ENCODE measurements at places on chromosomes 1 and 21.
A peak's percentile ranks its signal among the peaks of the same experiment; 100 is the strongest.

GRCh38 chr21:28127175-28127785, 865.4 kb downstream of the LTN1 start:
- DNase-seq: no peak

DNA sequence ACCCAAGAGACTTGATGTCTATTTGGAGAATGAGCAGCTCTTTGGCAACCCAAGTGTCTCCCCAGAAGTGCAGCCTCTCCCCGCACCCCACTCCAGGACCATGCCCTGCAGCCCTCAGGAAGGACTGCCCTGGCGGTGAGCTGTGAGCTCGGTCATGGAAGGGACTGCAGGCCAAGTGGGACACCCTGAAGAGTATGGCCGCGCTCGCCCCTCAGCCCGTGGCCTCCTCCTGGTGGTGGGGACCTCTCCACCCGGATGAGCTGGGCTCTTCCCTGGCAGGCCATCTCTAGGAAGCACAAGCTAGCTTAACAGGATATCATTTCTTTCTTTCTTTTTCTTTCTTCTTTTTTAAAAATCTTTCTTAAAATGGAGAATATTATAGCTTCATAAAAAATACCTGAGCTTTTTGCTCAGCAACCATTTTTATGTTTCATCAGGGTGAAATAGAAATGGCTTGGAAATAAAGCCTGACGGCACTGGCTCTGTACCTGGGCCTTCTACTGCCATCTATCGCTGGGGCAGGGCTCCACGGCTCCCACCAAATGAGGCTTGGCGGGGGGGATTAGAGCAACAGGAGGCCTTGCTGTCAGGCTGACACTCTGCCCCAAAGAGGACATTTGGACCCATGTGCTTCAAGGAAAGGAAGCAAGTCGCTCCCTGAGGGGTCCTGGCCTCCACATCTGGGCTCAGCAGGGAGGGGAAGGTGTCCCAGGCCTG, 296.2 kb upstream of the VAMP3 start:
- no peak for DNase-seq

- no peak for DNase-seq
Observed at GRCh38 chr1:10969971-10970332, 42.5 kb upstream of the TARDBP start.

- DNase-seq: no peak
Observed at GRCh38 chr21:24895885-24896734, 711.2 kb downstream of the MRPL39 start.

- no peak for DNase-seq
Observed at GRCh38 chr1:64171246-64171645, 32.2 kb upstream of the UBE2U start.

DNA sequence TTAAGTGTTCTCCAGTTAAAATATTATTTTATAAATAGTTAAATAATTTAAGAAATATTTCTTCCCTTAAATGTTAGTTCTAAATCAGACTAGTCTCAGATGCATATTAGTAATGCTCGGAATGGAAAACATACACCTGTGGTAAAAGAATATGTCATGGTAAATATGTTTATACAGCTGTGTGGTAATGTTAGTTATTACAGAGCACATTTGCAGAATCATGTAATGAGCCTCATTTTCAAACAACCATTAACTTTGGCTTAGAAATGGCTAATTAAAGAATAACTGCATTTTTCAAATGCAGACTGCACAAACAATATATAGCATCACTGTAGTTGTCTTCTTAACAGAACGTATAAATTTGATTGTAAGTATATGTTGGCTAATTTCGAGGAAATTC, 90.3 kb downstream of the DISP1 start:
- DNase-seq: peak; percentile 92

DNA sequence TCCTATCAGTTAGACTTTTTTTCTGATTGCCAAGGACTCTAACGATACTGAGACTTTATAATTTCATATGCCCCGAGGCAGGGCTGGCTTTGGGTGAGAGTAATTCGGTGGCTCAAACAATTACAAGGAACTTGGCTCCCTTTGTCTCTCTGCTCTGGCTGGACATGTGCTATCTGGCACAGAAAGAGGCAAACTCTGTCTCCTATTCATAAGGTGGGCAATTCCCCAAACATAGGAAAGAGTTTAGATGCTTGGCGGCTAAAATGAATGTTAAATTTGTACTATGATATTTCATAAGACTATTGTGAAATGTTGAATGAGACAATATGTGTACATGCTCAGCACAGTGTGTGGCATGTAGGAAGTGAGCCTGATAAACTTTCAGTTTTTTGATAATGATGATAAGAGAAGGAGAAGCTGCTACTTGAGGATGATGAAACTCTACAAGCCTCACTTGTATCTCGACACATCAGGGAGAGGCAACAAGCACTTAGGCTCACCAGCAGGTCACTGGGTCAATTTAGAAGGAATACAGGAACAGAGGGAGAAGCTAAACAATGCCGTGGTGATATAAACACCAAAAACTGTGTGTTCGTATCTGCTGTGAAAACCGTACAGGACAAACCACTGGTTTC, 12.6 kb upstream of the NTPCR start:
- DNase-seq: no peak

All from NCI-H1436 treated with DMSO at 0.1 percent for 48 hours (cell line).